Astrocyte of the cerebellum (primary cell): ENCODE measurements at places on chromosomes 3 and 15.

GRCh38 chr3:160665784-160666526 is 11.0 kb upstream of the ARL14 start:
- peak; percentile 86 for DNase-seq

- no peak for DNase-seq
Observed at GRCh38 chr3:27349832-27350231, 19.4 kb downstream of the NEK10 start.

GRCh38 chr3:187183210-187183862 is 13.9 kb upstream of the RTP1 start:
- no peak for DNase-seq

GRCh38 chr3:162353414-162353813 is 856.8 kb downstream of the OTOL1 start:
- no peak for DNase-seq

DNA sequence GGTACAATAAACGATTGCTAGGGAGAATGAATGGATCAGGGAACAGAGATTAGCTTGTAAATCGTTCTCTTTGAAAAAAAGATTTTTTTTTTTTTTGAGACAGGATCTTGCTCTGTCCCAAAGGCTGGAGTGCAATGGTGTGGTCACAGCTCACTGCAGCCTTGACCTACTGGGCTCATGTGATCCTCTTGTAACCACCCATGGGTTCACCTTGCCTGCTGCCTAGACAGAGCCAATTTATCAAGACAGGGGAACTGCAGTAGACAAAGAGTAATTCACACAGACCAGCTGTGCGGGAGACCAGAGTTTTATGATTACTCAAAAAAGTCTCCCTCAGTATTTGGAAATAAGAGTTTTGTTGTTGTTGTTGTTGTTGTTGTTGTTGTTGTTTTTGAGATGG is 39.6 kb downstream of the METTL6 start:
- DNase-seq = no peak

- no peak for DNase-seq
Observed at GRCh38 chr15:93088200-93088980, 621 bp downstream of the RGMA start.

DNA sequence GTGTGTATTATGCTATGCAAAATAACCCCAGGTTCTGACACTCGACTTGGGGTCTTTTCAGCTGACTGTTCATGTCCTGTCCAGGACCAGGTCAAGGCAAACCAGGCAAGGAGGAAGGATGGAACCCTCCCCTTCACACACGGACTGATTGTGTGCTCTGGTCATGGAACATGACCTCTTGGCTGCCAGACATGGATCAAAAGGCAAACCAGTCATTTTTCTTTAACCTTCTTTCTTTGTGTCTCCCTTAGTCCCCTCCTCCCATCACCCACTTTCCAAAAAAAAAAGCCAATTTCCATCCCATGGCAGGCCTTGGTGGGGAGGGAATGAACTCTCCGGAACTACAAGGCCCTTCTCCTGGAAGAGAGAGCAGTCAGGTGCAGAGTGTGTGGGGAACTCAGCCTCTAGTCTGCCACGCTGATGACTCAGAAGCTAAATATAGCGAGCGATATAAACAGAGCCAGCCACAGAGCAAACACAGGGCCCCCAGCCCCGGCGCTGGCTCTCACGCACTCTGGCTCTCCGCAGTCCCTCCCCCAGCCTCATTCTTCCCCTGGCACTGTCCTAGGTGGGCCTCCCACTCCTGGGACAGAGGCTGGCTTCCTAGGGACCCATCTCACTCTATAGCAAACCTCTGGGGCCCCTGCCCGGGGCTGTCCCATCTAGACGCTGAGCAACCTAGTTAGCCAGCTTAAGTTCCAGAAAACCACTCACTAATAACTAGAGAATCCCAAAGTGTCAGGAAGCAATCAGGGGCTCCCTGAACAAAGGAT is 10.0 kb downstream of the BMF start:
- DNase-seq = peak; percentile 93

DNA sequence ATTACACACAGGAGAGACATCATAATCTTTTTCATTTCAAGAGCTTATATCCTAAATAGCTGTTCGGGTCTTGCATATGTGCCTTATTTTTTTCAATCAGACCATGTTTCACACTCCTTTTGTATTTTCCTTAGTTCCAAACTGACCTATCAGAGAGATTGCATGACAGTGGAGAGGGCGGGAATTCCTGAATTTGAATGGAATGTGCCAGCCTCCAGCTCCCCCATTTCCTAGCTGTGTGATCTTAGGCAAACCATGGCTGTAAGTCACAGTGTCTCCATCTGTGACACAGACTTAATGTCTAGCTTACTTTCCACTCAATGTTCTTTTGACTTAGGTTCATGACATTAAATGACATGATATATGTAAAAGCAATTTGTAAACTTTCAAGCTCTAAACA is 62.0 kb upstream of the CSTA start:
- DNase-seq = no peak

DNA sequence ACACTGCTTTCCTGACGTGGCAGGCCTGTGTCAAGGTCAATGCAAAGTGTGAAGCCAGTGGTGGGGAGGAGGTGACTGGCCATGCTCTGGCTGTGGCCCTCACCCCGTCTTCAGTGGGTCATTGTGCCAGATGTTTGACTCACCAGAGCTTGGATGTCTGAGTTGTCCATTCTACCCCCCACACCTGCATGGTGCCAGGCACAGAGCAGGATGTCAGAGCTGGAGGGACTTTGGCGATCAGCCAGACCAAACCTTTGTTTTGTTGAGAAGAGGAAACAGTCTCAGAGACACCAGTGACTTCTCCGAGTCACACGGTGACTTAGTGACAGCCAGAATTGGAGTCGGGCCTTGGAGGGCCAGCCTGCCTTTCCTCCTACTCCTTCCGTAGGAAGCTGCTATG is 49.5 kb downstream of the SMAD6 start:
- no peak for DNase-seq

- peak; percentile 97 for DNase-seq
Observed at GRCh38 chr3:147397155-147397874, 9.0 kb downstream of the ZIC4 start.
